ENCODE measurements at places on chromosomes 7 and 10. TPM values are rescaled to one million over a fixed set of nuclear protein-coding genes. Genes with fewer than 3 reads are reported as not detected.
A peak's percentile ranks its signal among the peaks of the same experiment; 100 is the strongest.

Gene HOXA13
- total RNA-seq: not detected

Gene CPA2
- total RNA-seq: 1.1 TPM

Gene IGFBP3
- total RNA-seq: 141 TPM

Gene CALHM1
- not detected for total RNA-seq

Gene BICC1
- 3.6 TPM for total RNA-seq

Gene UPK3BL1
- 6.0 TPM for total RNA-seq

DNA sequence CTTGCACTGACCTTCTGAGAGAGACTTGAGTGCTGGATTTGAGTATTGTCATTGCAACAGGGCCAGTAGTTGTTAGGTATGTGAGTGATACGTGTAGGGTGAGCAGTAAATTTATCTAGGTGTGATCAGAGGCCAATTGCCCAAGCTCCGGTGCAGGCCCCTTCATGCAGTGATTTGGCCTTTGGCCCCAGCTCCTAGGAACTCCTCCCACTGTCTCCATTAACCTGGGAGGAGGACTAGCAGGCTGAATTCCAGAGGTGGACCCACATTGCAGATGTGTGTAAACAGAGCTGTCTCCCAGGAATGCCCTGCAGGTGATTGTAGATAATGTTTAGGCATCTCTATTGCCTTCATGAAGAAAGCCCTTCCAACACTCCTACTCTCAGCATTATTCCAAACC, 19.5 kb downstream of the TCF7L2 start:
- peaks cover 13% of the 10 kb centered on the region for H3K36me3 ChIP-seq
- H3K4me3 ChIP-seq: no peak overlapping the region
- peaks cover 28% of the 10 kb centered on the region for H3K4me1 ChIP-seq
- no peak overlapping the region for H3K27ac ChIP-seq
- H3K27me3 ChIP-seq: no peaks in the 10 kb centered on the region
- DNase-seq: no peak

DNA sequence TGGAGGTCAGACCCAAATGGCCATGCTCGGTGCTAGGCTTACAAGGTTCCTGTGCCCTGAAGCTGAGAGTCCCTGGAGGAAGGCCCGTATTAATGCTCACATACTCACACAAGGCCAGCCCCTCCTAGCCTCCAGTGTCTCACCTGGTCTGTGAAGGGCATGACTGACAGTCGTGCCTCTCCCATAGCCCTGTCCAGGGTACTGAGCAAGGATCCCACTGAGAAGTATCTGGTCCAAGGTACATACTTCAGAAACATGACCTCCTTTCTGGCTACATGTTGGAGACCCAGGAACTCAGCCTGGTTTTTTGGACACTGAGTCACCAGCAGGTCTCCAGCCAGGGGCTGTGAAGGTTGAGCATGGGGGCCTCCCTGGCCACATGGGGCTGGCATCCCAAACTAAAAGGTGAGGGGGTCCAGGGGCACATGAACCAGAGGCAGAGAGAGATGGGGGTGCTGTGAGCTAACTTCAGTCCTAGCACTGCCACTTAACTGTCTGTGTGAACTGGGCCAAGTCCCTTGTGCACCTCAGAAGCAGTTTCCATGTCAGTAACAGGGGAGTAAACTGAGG, 17.6 kb upstream of the RASGEF1A start:
- H3K36me3 ChIP-seq: no peaks in the 10 kb centered on the region
- H3K4me1 ChIP-seq: no peaks in the 10 kb centered on the region
- H3K27me3 ChIP-seq: no peaks in the 10 kb centered on the region
- no peak overlapping the region for H3K27ac ChIP-seq
- no peak overlapping the region for H3K4me3 ChIP-seq
- no peak for DNase-seq

DNA sequence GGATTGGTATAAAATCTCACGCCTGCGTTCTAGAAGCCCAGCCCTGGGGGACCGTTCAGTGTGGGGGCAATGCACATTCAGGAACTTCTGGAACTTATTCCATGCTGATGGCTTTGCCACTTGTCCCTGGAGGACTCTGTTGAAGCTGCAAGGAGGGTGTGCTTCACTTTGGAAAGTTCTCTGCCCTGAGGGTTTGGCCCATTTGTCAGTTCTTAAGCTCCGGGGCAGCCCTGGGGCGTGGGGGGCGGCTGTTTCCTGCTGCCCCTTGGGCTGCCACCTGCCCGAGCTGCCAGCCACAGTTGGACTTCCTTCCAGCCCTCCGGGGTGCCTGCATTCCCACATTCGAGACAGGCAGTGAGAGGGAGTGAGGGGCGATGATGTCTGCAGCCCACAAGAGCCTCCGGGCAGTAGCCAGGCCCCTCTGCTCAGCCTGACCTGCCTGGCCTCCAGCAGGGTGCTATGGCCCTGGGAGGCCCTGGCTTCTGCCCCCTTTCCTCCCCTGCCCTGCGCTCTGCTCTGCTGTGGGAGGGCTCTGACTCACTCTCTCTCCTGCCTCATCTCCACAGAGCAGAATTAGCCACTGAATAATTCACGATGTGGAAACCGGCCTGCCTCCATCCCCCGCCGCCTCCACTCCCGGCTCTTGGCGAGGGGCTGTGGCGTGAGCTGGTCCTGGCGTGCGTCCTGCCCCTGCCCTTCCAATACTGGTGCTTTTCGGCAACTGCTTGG, 1.9 kb downstream of the TTYH3 start:
- H3K4me1 ChIP-seq: peaks cover 37% of the 10 kb centered on the region
- DNase-seq: peak; percentile 73
- H3K4me3 ChIP-seq: peak overlapping the region; percentile 95
- peak overlapping the region; percentile 88 for H3K27ac ChIP-seq

DNA sequence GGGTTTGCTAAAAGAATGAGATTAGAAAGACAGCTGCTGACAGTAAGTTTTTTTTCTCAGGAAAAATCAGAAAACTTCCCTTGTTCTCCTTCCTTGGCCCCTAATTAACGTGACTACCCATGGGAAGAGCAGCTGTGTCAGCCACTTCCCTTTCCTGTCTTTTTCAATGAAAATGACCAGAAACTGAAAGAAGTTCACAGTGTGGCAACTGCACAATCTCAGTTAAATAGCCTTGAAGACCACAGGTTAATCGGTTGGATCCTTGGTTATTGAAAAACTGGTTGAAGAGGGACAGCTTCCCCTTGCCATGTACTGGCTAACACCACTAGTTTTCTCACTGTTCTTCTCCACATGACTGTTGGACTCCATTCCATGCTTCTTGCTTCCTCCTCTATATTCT, 148.8 kb upstream of the AGR3 start:
- H3K4me1 ChIP-seq: no peaks in the 10 kb centered on the region
- H3K36me3 ChIP-seq: no peaks in the 10 kb centered on the region
- no peak for DNase-seq
- H3K4me3 ChIP-seq: no peak overlapping the region
- H3K27me3 ChIP-seq: no peaks in the 10 kb centered on the region
- no peak overlapping the region for H3K27ac ChIP-seq

DNA sequence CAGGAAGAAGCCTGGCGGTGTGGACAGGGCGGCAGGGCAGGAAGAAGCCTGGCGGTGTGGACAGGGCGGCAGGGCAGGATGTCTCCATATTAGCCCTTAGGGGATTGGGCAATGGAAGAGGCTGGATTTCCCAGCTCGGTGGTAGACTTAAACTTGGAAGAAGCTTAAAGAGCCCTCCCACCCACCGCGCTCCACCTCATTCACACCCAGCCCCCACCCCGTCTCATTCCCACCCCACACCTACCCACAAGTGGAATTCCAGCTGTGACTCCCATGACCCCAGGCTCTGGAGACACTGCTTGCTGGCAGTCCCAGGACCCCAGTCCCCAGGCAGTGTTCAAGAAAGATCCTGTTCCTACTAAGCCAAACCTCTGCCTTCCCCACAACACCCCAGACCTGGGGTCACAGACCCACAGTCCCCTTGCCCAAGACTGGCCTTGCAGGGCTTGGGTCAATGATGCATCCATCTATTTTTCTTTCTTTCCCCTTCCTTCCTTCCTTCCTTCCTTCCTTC, 34.0 kb downstream of the SPDYE6 start:
- no peak overlapping the region for H3K4me3 ChIP-seq
- H3K36me3 ChIP-seq: no peaks in the 10 kb centered on the region
- no peak overlapping the region for H3K27ac ChIP-seq
- no peak for DNase-seq
- peaks cover 7% of the 10 kb centered on the region for H3K4me1 ChIP-seq

GRCh38 chr10:77667426-77668324, 30.1 kb upstream of the KCNMA1 start:
- H3K36me3 ChIP-seq: no peaks in the 10 kb centered on the region
- no peak for DNase-seq
- no peaks in the 10 kb centered on the region for H3K4me1 ChIP-seq
- no peak overlapping the region for H3K27ac ChIP-seq

GRCh38 chr7:159231017-159231416, 86.3 kb upstream of the VIPR2 start:
- no peaks in the 10 kb centered on the region for H3K27me3 ChIP-seq
- H3K27ac ChIP-seq: no peak overlapping the region
- H3K4me3 ChIP-seq: no peak overlapping the region
- H3K36me3 ChIP-seq: no peaks in the 10 kb centered on the region

DNA sequence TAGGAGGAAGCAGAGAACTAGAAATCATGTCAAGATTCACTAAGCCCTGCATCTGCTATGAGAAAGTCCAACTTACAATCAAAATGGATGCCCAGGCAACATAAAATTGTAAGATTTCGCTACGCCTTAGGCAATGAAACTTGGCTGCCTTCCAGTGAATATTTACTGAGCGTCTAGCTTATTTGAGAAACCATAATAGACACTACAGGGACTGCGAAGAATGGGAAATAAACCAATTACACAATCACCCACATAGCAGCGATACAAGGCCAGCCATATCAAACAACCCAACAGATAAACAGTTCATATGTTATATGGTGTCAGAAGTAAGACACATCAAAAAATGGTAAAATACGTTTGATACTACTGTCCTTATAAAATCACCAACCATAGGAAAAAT, 545.0 kb upstream of the C7orf33 start:
- H3K4me1 ChIP-seq: no peaks in the 10 kb centered on the region
- no peaks in the 10 kb centered on the region for H3K27me3 ChIP-seq
- H3K36me3 ChIP-seq: no peaks in the 10 kb centered on the region
- no peak for DNase-seq
- H3K4me3 ChIP-seq: no peak overlapping the region

- no peaks in the 10 kb centered on the region for H3K27me3 ChIP-seq
- no peak for DNase-seq
- H3K4me1 ChIP-seq: no peaks in the 10 kb centered on the region
- H3K36me3 ChIP-seq: no peaks in the 10 kb centered on the region
Observed at GRCh38 chr10:200405-200804, 65.2 kb downstream of the ZMYND11 start.

DNA sequence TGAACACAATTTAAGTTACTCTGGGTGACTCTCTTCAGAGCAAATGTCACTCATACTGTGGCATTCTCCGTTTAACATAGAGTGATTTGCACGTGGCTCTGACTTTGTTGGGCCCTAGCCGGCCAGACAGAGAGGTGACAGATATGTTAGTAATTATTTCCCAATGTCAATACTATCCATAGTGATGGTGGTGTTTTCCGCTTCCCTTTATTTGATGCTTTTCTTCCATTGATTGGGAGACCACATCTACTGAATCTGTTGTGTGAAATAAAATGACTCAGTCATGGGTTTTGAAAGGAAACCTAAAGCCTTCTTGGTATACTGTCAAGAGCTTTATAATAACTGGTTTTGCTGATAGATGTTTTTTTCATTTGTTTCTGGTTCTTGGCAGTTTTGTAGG, 7.4 kb downstream of the AVL9 start:
- H3K36me3 ChIP-seq: no peaks in the 10 kb centered on the region
- H3K27me3 ChIP-seq: no peaks in the 10 kb centered on the region
- H3K27ac ChIP-seq: no peak overlapping the region
- peaks cover 3% of the 10 kb centered on the region for H3K4me1 ChIP-seq

Measured in heart left ventricle (tissue), 16 donors.